ENCODE measurements at places on chromosomes 7 and 10. TPM values are rescaled to one million over a fixed set of nuclear protein-coding genes. Genes with fewer than 3 reads are reported as not detected.

PAX4 gene
- total RNA-seq = not detected

NAT16 gene
- not detected for total RNA-seq

GRCh38 chr7:44912775-44913347 lies 27.5 kb upstream of the PURB start:
- H3K4me1 ChIP-seq = peaks cover 17% of the 10 kb centered on the region
- H3K27me3 ChIP-seq = no peaks in the 10 kb centered on the region
- H3K4me3 ChIP-seq = no peak overlapping the region
- DNase-seq = no peak
- no peaks in the 10 kb centered on the region for H3K36me3 ChIP-seq

- no peak overlapping the region for H3K4me3 ChIP-seq
- no peaks in the 10 kb centered on the region for H3K36me3 ChIP-seq
- no peak for DNase-seq
- no peak overlapping the region for H3K27ac ChIP-seq
Measured at GRCh38 chr7:28536259-28536658, 123.9 kb downstream of the CREB5 start.

DNA sequence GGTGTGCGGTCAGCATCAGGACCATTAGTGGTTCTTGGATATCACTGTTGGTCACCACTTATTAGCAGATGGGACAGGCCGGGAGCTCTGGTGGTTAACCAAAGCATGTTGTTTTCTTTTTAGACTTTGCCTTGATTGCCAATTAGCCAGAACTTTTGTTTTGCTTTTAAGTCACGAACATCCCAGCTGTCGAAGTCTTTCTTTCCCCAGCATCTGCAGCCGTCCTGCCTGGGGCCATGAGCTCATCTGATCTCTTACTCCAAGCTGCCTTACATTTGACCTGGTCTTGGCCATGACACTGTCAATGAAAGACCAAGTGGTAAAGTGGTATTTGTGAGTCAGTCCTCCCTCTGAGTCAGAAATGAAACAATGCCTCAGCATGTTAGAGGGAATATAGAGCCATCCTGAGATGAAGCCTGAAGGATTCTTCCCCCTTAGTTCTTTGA lies 53.9 kb upstream of the CREB5 start:
- peaks cover 7% of the 10 kb centered on the region for H3K4me1 ChIP-seq
- H3K36me3 ChIP-seq = no peaks in the 10 kb centered on the region
- H3K4me3 ChIP-seq = no peak overlapping the region
- H3K27ac ChIP-seq = no peak overlapping the region
- H3K27me3 ChIP-seq = peaks cover 9% of the 10 kb centered on the region
- DNase-seq = no peak

DNA sequence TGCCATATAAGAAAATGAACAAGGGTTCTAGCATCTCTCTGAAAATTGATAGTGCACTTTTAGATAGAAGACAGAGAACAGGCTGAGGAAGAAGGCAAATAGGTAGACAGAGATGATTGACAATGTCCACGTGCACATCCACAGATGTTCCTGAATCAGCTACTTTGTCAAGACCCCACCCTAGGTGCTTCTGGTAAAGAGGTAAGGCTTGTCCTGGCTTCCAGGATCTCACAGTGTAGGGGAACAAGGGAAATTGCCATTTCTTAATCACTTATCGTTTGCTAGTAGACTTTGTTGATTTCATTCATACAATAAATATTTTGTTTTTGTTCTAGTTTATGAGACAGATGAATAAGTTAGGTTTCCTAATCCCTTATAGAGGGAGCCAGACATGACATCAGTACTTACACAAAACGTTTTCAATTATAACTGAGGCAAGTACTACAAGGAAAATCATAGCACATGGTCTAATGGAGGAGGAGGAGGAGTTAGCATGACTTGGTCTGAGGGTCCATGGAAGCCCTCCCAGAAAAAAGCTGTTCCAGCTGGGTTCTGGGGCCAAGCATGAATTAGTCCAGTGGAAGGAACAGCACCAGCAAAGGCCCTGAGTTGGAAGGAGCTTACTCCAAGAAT lies 115.9 kb upstream of the ARID5B start:
- no peaks in the 10 kb centered on the region for H3K27me3 ChIP-seq
- no peaks in the 10 kb centered on the region for H3K36me3 ChIP-seq
- peaks cover 61% of the 10 kb centered on the region for H3K4me1 ChIP-seq
- H3K27ac ChIP-seq = peak overlapping the region; percentile 85

DNA sequence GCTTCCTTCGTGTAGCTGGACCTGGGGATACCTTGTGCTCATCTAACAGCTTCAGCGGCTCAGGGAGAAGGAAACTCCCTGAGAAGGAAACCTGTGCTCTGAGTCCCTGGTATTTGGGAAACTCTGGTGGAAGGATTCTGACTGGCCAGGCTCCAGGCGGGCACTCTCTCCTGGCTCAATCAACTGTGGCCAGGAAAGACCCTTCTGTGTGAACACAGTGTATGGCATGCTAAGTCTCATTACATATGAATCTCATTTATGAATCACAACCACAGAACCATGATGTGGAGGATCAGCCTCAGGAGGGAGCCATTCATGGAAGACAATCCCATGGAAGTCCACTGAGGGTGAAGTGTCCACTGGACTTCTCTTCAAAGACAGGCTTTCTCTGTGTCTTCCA lies 20.9 kb downstream of the NPS start:
- H3K4me1 ChIP-seq = no peaks in the 10 kb centered on the region
- H3K27ac ChIP-seq = no peak overlapping the region
- no peak for DNase-seq
- no peaks in the 10 kb centered on the region for H3K27me3 ChIP-seq

- H3K36me3 ChIP-seq = no peaks in the 10 kb centered on the region
- no peak overlapping the region for H3K4me3 ChIP-seq
- no peak for DNase-seq
- H3K4me1 ChIP-seq = no peaks in the 10 kb centered on the region
- peaks cover 10% of the 10 kb centered on the region for H3K27me3 ChIP-seq
- no peak overlapping the region for H3K27ac ChIP-seq
Measured at GRCh38 chr10:3588816-3589215, 196.2 kb downstream of the KLF6 start.

CELF2 gene
- 124 TPM for total RNA-seq

- DNase-seq = no peak
- H3K4me1 ChIP-seq = peaks cover 13% of the 10 kb centered on the region
- no peak overlapping the region for H3K4me3 ChIP-seq
- no peak overlapping the region for H3K27ac ChIP-seq
- H3K36me3 ChIP-seq = peaks cover 1% of the 10 kb centered on the region
Measured at GRCh38 chr7:49639068-49639593, 134.3 kb upstream of the VWC2 start.

CXCL12 gene
- total RNA-seq = not detected

GRCh38 chr7:100642534-100642907 lies 1.2 kb upstream of the TFR2 start:
- no peak overlapping the region for H3K27ac ChIP-seq
- no peaks in the 10 kb centered on the region for H3K27me3 ChIP-seq
- no peak overlapping the region for H3K4me3 ChIP-seq
- no peaks in the 10 kb centered on the region for H3K4me1 ChIP-seq
- no peaks in the 10 kb centered on the region for H3K36me3 ChIP-seq
- peak; percentile 29 for DNase-seq

GRCh38 chr10:60570896-60571295 lies 181.2 kb upstream of the ANK3 start:
- peaks cover 82% of the 10 kb centered on the region for H3K4me1 ChIP-seq
- H3K4me3 ChIP-seq = peak overlapping the region; percentile 77
- H3K36me3 ChIP-seq = peaks cover 16% of the 10 kb centered on the region

TBXAS1 gene
- 4.7 TPM for total RNA-seq

GRCh38 chr7:92694211-92694610 lies 104.0 kb upstream of the FAM133B start:
- no peaks in the 10 kb centered on the region for H3K27me3 ChIP-seq
- no peak overlapping the region for H3K4me3 ChIP-seq
- H3K36me3 ChIP-seq = peaks cover 40% of the 10 kb centered on the region
- no peak overlapping the region for H3K27ac ChIP-seq
- DNase-seq = no peak

- H3K27me3 ChIP-seq = peaks cover 58% of the 10 kb centered on the region
- no peak for DNase-seq
- H3K36me3 ChIP-seq = no peaks in the 10 kb centered on the region
- no peak overlapping the region for H3K27ac ChIP-seq
- no peak overlapping the region for H3K4me3 ChIP-seq
Measured at GRCh38 chr7:1236132-1236661, 3.5 kb downstream of the UNCX start.

AGAP5 gene
- total RNA-seq = 9.8 TPM

DNA sequence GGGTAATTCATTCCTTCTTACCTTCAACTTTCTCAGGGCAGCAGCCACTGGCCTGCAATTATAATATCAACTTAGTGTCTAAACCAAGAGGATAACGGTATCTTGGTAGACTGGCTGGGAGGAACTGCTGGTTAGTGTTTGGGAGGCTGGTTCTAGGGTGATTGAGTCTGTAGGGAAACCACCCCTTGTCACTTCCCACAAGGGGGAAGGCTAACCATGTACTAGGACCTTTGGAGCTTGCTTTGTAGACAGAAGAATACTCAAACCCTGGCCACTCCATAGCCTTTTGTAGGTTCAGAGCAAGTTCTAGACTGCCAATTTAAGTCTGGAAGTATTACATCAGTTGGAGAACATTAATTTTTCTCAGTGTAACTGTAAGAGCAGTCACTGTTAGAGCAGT lies 51.3 kb downstream of the NHLRC2 start:
- DNase-seq = no peak
- H3K4me1 ChIP-seq = no peaks in the 10 kb centered on the region

GRCh38 chr7:106353944-106354343 lies 69.2 kb upstream of the NAMPT start:
- DNase-seq = no peak
- H3K4me3 ChIP-seq = no peak overlapping the region
- H3K4me1 ChIP-seq = peaks cover 6% of the 10 kb centered on the region

SYNPO2L gene
- not detected for total RNA-seq

- no peaks in the 10 kb centered on the region for H3K4me1 ChIP-seq
- DNase-seq = no peak
- no peak overlapping the region for H3K4me3 ChIP-seq
- peaks cover 9% of the 10 kb centered on the region for H3K27me3 ChIP-seq
Measured at GRCh38 chr10:62492012-62492869, 118.1 kb downstream of the ZNF365 start.

DNA sequence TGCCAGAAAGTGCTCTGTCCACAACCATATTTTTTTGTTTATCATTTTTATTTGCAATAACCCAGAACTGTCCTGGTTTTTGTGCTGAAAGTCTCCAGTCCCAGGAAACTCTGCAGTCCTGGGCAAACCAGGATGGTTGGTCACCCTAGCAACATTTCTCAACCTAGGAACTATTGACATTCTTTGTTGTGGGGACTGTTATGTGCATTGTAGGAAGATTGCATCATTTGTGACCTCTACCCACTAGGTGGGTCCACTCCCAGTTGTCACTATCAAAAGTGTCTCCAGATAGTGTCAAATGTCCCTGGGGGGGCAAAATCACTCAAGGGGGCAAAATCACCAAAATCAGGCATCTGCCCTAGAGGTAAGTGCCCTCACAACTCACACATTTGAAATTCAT lies 14.0 kb upstream of the SRI start:
- no peaks in the 10 kb centered on the region for H3K36me3 ChIP-seq
- peaks cover 14% of the 10 kb centered on the region for H3K27me3 ChIP-seq
- no peaks in the 10 kb centered on the region for H3K4me1 ChIP-seq
- H3K27ac ChIP-seq = no peak overlapping the region
- no peak overlapping the region for H3K4me3 ChIP-seq

- H3K27ac ChIP-seq = no peak overlapping the region
- H3K36me3 ChIP-seq = no peaks in the 10 kb centered on the region
- H3K27me3 ChIP-seq = no peaks in the 10 kb centered on the region
- no peak overlapping the region for H3K4me3 ChIP-seq
Measured at GRCh38 chr10:45197816-45198485, 117.5 kb downstream of the OR13A1 start.

CALCR gene
- total RNA-seq = not detected

UNCX gene
- total RNA-seq = not detected

GRK5 gene
- total RNA-seq = 24.8 TPM

GRCh38 chr7:63042730-63043511 lies 955.7 kb upstream of the ZNF722 start:
- no peaks in the 10 kb centered on the region for H3K27me3 ChIP-seq
- H3K4me1 ChIP-seq = no peaks in the 10 kb centered on the region
- H3K27ac ChIP-seq = no peak overlapping the region
- DNase-seq = no peak
- H3K4me3 ChIP-seq = no peak overlapping the region
- H3K36me3 ChIP-seq = peaks cover 4% of the 10 kb centered on the region

GRCh38 chr7:101933028-101933427 lies 115.6 kb downstream of the CUX1 start:
- no peaks in the 10 kb centered on the region for H3K36me3 ChIP-seq
- no peak for DNase-seq
- H3K27ac ChIP-seq = no peak overlapping the region
- H3K27me3 ChIP-seq = no peaks in the 10 kb centered on the region
- H3K4me3 ChIP-seq = no peak overlapping the region
- peaks cover 9% of the 10 kb centered on the region for H3K4me1 ChIP-seq

DNA sequence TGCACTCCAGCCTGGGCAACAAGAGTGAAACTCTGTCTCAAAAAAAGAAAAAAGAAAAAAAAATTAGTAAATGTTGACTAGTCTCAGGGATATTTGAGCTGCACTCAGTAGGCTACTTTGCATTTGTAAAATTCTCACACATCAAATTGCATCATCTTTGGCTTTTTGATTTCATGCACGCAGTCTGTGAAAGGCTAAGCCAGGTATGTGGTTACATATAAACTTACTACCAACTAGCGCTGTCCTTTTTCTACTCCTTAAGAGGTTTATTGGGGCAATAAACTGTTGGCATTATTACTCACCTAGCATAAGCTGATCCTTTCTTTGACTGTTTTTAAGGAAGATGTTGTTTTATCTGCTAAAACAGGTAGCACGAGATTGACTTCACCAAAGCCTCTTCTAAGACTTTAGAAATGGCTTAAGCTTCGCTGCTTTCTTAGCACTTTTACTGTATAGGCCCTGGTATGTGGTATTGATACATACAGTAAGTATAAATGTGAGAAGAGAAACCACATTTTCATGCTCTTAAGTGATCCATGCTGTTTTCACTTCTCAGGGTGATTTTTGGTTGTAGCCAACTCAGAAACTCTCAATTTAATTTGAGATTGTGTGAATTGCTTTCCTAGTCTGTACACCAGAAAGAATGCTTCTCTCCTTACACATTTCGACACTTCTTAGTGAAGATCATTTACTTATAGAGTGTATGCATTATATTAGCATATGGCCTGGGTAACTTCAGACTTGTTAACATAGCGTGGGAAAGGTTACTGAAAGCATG lies 323.9 kb downstream of the AUTS2 start:
- no peaks in the 10 kb centered on the region for H3K36me3 ChIP-seq
- DNase-seq = no peak
- H3K27ac ChIP-seq = no peak overlapping the region

DNA sequence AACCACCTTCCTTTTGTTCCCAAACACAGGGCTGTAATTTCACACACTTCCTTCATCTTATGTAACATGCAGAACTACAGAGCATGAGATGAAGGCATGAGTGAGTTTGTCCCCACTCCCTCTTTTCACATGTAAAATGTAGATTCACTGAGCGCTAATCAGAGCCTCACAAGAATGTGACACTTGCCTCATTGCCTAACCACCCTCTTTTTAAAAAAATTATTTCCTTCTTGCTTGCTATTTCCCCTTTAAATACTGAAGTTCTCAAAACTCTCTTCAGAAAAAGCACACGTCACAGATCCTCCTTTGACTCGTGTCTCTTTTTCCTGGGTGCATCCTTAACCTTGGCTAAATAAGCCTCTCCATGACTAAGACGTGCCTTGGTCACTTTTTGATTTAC lies 121.2 kb upstream of the TARP start:
- H3K27ac ChIP-seq = no peak overlapping the region
- peaks cover 10% of the 10 kb centered on the region for H3K4me1 ChIP-seq
- H3K27me3 ChIP-seq = no peaks in the 10 kb centered on the region
- H3K4me3 ChIP-seq = no peak overlapping the region

CUBN gene
- total RNA-seq = 0.65 TPM

GRCh38 chr7:129780974-129781927 lies 169.7 kb downstream of the NRF1 start:
- peak overlapping the region; percentile 87 for H3K4me3 ChIP-seq
- H3K4me1 ChIP-seq = peaks cover 50% of the 10 kb centered on the region
- peak overlapping the region; percentile 5 for H3K27ac ChIP-seq
- H3K27me3 ChIP-seq = peaks cover 65% of the 10 kb centered on the region
- peak; percentile 54 for DNase-seq
